ENCODE measurements at places on chromosomes 16 and 17.

DNA sequence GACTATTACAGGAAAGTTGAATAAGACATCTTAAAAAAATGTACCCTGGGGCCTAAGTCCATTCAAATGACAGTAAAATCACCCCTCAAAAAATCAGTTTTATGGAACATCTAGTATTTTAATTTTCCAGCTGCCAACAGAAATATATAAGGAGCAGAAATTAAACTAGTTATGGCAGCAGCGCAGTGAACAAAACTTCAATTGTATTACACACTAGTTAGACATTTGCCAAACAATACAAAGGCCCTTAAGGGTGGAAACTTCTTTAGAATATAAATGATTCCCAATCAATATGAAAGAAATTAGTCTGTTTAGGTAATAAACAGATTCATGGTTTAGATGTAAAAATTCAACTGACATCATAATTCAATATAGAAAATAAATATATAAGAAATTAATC, 18.1 kb upstream of the RFFL start:
- no peak for DNase-seq

DNA sequence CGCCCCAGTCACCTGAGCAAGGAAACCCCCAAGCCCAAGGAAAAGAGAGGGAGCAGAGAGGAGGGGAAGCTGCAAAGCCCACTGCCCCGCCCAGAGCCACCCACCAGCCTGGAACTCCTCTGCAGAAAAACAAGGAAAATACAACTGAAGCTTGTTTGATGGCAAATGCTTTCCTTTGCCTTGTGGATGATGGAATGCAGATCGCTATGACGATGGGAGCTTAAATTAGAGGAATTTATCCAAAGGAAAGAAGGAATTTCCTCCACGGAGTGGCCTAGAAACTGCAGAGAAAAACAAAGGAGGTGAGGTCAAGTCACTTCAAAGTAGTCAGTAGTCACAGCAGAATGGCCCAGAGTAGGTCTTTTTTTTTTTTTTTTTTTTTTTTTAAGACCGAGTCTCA, 31.5 kb upstream of the ASGR2 start:
- no peak for DNase-seq

GRCh38 chr16:2009164-2009711, 383 bp downstream of the ZNF598 start:
- no peak for DNase-seq

DNA sequence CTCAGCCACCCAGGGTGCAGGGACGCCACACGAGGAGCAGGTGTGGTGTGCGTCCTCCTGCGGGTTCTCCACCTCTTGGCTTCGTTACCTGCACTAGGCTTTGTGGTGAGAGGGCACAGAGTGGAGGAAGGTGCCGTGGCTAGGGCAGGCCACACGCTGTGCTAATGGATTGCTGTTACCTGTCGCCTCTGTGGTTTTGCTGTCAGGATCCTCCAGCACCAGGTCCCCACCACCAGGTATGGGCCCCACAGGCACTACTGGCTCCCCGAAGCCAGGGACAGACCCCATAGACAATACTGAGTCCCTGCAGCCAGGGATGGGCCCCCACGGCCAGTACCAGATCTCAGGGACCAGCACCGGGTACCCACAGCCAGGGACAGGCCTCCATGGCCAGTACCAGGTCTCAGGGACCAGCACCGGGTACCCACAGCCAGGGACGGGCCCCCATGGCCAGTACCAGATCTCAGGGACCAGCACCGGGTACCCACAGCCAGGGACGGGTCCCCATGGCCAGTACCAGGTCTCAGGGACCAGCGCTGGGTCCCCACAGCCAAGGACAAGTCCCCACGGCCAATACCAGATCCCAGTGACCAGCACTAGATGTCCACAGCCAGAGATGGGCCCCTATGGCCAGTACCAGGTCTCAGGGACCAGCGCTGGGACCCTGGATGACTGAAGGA, 315.6 kb downstream of the SEC14L1 start:
- no peak for DNase-seq
